Stimulated activated CD8-positive, alpha-beta memory T cell treated with anti-CD3 and anti-CD28 coated beads, Interleukin-7, amount 100 ng/mL, for 1 hour (primary cell): ENCODE measurements at places on chromosomes 3 and 15.

- no peak for DNase-seq
Measured at GRCh38 chr3:187935623-187936156, 190.4 kb upstream of the BCL6 start.

DNA sequence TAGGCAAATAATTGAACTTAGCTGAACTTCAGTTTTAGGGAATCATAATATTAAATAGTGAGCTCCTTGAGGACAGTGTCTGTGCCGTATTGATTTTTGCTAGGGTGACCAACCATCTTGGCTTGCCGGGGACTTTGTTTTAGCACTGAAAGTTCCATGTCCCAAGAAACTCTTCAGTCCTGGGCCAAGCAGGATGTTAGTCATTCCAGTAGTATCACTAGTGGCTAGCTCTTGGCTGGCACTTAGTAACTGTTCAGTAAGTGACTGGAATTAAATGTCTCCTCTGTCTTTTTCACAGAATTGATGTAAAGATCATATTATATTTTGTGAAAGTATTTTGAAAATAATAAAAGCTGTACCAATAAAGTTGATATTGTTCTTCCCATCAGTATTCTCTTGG is 42.3 kb downstream of the RSRC1 start:
- no peak for DNase-seq

- no peak for DNase-seq
Measured at GRCh38 chr15:78392430-78392829, 45.6 kb upstream of the IREB2 start.

DNA sequence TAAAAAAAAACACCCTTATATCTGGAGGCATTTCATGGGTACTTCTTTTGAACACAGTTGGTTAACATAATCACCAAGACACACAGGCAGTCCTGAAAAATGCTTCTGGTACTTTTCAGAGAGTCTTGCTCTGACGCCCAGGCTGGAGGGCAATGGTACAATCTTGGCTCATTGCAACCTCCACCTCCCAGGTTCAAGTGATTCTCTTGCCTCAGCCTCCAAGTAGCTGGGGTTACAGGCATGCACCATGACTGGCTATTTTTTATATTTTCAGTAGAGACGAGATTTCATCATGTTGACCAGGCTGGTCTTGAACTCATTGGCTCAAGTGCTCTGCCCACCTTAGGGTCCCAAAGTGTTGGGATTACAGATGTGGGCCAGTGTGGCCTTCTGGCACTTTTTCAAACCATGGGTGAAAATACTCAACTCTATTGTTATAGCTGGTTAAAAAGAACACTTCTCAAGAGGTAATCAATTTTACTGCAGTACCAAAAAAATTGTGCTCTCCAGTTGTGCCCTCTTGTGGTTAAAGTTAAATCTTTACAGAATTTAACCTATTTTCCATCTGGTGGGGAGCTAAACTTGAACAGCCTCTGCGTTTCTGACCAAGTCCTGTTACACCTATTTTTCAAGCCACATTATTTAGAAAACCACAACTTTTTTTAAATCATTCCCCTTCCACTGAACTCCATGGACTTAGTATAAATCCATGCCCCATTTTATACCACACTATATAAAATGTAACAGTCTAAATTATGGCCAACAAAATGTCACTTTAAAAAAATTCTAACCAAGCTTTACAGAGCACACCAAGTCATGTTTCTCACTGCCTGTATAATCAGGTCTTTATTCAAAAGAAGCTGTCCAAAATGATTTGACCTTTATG is 1.2 kb upstream of the SNAPC5 start:
- no peak for DNase-seq

DNA sequence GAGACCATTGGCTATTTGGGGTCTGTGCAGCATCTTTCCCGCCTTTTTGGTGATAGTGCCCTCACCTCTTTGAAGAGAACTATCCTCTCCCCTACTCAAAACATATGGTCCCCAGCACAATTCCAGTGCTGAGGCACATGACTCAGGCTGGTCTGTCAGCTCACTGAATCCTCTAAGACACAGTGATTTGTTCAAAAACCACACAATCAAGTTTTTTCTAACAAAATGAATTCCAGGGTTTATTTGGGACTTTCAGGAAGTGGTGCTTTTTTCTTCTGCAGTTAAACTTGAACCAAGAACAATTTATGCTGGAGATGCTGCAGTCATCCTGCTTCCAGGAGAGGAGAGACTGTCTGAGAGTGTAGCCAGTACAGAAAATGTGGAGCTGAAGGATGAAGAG is 142.5 kb upstream of the LMCD1 start:
- no peak for DNase-seq

DNA sequence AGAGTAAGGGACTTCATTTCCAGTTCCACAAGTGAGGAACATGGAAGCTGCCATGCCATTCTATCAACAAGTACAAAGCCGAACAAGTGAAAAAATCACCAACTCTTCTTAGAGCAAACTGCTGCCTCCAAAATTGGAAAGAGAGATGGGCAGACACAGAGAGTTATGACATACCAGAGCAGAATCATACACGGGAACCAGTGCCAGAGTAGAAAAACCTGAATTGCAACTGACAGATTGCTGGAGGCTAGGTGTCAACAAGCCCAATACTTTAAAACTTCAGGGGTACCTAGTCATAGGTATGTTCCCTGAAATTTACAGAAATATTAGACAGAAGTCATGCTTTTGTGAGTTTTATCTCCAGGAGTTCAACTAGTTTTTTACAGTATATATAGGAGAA is 62.0 kb downstream of the TTBK2 start:
- no peak for DNase-seq

DNA sequence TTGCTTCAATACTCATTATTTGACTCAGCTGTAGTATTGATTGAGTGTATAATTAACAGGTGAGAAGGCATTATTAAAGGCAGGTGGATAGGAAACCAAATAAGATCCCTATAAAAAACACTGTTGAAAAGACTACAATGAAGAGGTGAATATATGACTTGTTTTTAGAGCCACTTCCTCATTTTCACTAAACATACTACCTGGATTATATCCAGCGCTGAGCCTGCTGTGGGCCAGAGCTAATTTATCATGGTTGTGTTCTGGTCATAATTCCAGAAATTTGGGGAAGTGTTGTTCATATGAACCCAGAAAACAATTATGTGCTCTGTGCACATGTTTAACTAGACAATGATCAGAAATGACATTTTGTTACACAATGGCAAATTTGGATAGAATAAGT is 235.3 kb upstream of the MME start:
- no peak for DNase-seq

- no peak for DNase-seq
Measured at GRCh38 chr15:99054025-99054387, 46.4 kb upstream of the PGPEP1L start.

DNA sequence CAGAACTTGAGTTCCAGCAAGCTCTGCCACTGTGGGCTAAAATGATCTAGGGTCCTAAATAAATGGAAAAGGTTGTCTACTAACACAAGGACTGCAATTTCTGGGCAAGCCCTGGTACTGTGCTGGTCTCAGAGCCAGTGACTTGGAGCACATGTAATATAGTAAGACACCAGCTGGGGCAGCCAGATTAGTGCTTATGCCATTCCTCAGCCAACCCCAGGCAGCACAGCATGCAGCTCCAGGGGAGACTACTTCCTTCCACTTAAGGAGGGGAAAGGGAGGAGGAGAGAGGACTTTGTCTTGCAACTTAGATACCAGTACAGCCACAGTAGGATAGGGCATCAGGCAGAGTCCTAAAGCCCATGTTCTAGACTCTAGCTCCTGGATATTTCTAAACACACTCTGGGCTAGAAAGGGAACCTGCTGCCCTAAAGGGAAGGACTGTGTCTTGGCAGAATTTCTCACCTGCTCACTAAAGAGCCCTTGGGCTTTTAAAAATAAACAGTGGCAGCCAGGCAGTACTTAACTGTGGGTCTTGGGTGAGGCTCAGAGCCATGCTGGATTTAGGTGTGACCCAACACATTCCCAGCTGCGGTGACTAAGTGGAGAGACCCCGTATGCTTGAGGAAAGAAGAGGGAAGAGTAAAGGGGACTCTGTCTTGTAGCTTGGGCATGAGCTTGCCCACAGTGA is 223.7 kb upstream of the BCHE start:
- DNase-seq, result no peak

- DNase-seq, result no peak
Measured at GRCh38 chr3:194247350-194247740, 103.8 kb downstream of the CPN2 start.

DNA sequence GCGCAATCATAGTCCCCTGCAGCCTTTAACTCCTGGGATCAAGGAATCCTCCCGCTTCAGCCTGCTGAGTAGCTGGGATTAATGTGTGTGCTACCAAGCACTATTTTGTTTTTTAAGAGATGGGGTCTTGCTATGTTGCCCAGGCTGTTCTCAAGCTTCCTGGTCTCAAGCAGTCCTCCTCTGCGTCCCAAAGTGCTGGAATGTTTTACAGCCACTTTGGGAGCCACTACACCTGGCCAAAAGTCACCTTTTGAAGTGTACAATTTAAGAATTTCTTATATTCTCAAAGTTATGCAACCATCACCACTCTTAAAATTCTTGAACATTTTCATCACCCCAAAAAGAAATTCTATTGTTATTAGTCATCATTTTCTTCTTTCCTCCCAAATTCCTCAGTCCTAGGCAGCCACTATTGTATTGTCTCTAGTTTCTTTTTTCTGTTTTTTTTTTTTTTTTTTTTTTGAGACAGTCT is 17.8 kb downstream of the CDV3 start:
- DNase-seq, result no peak

- no peak for DNase-seq
Measured at GRCh38 chr15:33074942-33075341, 119.6 kb downstream of the FMN1 start.

DNA sequence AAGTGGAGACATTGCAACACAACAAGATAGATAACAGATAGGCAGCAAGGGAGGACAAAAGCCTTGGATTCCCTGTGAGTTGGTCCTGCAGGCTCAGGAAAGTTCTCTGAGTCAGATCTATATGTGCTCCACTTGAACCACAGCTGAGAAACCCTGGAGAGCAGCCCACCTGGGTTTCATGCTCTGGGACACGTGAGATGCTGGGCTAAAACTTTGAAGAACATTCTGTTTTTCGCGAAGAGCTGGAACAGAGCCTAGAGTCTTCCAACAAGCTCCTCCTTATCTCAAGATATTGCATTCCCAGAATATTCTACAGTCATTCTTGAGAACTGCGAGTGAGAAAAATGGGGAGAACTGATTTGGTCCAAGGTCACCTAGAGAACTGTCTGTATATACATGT is 583.0 kb upstream of the ROBO1 start:
- no peak for DNase-seq

- DNase-seq, result no peak
Measured at GRCh38 chr3:107796791-107797190, 274.0 kb downstream of the BBX start.

GRCh38 chr3:16538507-16538906 is 25.0 kb upstream of the RFTN1 start:
- DNase-seq, result no peak
